NCI-H1694 (cell line): ENCODE measurements at places on chromosomes 3 and 15.

DNA sequence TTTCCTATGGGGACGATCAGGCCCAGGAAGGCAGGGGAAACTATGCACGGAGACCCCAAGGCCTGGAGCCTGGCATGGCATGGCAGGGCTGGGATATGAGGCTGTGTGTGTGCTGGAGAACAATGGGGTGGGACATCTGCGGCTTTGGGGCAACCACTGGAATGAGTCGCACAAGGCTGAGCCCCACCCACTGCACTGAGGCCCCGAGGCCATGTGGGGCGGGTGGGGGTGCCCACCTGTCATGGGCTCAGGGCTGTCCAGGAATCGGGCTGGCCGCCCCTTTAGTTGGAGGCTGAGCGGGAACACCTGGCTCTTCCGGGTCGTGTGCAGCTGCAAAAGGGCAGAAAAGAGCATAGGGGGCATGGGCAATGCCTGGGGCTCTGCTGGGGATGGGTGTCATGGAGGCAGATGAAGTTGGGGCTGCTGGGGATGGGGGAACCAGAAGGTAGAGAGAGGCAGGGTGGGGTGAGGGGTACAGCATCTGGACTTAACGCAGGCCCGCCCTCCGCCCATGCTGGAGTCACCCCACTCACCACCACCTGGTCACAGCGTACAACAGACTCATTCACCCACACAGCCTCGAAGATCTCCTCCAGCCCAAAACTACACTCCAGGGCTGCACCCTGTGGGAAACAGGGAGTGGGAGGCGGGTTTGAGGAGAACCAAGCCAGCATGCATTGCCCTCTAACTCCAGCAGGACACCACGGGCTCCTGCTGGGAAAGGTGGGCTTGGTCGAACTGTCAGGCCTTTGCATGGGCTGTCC is 31.1 kb downstream of the PLXND1 start:
- DNase-seq, result no peak

GRCh38 chr15:40092979-40093869 is 15.5 kb downstream of the BMF start:
- DNase-seq, result no peak

GRCh38 chr3:106816838-106817237 is 560.4 kb upstream of the CCDC54 start:
- no peak for DNase-seq

- DNase-seq, result no peak
These were observed 570.0 kb upstream of the NR2F2 start for GRCh38 chr15:95760508-95760907.

- DNase-seq, result no peak
These were observed 57.7 kb downstream of the KLHL25 start for GRCh38 chr15:85737061-85737460.

GRCh38 chr15:93583968-93584367 is 495.0 kb upstream of the RGMA start:
- no peak for DNase-seq

DNA sequence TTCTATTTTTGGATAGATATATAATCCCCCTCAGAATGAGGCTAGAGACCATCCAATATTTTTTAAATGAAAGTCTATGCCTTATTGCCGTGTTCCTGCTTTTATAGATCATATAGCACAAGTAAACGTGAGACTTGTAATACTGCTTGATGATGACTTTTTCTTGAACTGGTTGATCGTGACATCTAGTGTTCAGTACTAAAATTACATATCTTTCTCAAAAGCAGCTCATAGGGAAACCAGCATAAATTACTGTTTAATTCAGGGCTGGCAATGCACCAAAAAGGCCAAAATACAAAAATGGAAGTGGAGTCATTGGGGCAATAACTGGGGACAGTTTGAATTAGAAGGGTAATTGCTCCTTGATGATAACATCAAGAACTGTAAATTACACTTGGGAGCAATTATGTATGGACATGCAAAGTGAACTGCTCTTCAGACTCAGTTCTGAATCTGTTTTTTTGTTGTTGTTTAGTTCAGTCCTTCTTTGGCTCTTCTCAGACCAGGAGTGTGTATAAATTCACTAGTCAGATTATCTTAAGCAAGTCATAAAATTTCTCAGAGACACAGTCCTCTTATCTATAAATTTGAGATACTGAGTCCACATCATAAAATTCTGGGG is 325.3 kb downstream of the THSD4 start:
- DNase-seq, result peak; percentile 53

- DNase-seq, result no peak
These were observed 79.8 kb downstream of the ABHD5 start for GRCh38 chr3:43770426-43771103.

DNA sequence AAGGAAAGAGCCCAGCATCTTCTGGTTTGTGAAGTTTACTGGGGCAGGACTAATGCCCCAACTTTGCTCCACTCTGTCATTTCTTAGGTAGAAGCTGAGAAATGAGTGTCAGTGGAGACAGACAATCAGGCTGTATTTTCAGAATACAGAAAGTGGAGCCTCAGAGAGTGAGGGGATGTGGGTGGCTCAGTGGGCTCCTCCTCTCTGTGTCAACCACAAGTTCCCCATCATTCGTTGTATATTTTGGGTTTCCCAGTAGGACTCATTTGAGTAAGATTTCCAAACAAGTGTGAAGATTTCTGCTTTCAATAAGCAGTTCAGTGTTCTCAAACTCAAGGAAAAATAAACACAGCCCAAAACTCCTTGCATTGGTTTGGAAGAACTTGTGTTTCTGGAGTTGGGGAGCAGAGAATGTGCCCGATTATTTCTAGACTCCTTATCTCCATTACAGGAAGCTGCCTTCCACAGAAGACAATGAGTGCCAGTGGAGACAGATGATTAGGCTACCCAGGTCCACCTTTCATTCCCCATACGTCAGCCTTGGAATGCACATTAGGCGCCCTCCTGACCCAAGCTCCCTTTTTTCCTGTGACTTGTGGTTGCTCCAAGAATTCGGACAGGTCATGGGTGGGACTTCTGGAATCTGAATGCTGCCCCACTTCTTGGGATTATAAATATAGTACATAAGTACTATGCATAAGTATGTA is 792.1 kb upstream of the LMCD1 start:
- DNase-seq, result no peak

- peak; percentile 18 for DNase-seq
These were observed 184.1 kb downstream of the ADAMTSL3 start for GRCh38 chr15:83837945-83838571.

- DNase-seq, result no peak
These were observed 831.7 kb downstream of the CADM2 start for GRCh38 chr3:85790445-85791030.

- no peak for DNase-seq
These were observed 27.9 kb upstream of the SLC12A8 start for GRCh38 chr3:125240496-125240895.

DNA sequence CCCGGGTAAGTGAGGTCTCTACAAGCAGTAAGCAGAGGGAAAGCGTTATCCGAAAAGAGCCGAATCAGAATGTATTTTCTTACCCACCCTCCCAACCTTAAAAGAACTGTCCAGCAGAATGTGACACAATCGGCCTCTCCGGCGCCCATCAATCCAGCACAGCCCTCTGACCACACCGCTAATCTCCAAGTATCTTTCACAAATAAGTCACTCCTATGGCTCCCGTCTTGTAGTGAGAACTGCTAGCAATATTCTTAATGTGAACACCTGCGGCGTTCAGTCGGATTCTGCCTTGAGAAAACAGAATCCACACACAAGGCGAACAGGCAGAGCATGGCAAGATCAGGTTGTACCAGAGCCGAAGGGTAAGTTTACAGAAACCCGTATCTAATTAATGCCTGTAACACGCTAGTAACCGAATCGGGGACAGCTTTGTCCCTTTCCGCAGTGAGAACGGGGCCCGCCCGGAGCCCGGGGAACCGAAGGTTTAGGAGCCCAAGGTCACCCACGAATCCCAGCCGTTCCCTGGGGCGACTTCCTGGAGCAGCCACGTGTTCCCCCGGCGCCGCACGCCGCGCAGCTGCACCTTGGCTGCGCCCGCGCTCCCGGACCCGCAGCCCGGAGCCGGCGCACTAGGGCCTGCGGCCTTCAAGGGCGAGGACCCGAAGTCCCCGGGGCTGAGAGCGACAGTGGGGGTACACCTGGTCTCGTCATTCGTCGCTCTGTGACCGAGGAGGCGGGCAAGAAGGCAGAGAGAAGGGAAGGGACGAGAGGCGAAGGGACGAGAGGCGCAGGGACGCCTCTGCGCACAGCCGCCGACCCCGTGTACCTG is 672 bp downstream of the TFRC start:
- peak; percentile 21 for DNase-seq

- DNase-seq, result no peak
These were observed 973 bp upstream of the COPG1 start for GRCh38 chr3:129248286-129248979.

DNA sequence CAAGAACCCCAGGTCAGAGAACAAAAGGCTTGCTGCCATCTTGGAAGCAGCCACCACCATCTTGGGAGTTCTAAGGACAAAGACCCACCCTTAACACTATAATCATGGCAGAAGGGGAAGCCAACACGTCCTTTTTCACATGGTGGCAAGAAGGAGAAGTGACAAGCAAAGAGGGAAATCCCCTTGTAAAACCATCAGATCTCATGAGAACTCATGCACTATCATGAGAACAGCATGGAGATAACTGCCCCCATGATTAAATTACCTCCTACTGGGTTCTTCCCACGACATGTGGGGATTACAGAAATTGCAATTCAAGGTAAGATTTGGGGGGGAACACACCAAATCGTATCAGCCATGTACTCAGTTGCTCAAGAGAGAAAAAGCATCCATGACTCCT is 21.1 kb upstream of the GBE1 start:
- no peak for DNase-seq

GRCh38 chr3:77298417-77298816 is 258.5 kb downstream of the ROBO2 start:
- DNase-seq, result no peak

- DNase-seq, result no peak
These were observed 113.9 kb downstream of the SEMA5B start for GRCh38 chr3:122913539-122914100.

GRCh38 chr15:40092256-40092978 is 16.3 kb downstream of the BMF start:
- DNase-seq, result peak; percentile 52

DNA sequence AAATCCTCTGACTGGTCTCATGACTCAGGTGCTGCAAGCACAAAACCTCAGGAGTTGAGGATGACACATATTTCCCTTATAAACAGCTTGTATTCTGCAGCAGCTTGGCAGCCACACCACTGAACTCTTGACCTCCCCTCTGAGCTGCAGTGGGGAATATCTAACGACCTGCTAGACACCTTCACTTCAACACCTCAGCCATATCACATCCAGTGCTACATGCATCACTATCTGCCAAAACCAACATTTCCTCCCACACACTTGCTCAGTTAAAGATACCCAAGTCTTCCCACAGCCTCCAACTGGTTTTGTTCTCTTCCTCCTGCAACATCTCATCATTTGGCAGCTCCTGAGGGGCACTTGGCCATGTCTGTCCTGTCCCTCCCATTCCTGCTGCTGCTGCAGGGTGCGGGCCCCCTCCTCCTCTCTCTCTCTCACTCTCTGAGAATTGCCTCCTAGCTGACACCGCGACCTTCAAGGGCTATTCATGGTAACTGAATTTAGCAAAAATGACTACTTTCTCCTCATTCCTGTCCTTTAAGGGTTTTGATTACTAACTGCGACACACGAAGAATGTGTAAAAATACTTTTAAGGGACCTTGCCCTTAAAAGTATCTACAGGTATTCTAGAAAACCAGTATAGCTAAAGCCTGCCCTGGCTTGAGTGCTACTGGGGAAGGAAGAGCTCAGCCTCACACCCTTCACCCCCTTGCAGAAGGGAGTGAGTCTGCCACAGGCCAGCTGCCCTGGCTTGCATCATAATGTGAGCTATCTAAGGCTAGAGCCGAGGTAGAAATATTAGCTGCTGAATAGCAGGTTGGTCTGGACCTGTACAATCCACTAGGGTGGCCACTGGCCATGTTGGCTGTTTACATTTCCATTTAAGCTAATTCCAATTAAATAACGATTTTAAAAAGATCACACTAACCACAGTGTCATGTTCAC is 5.0 kb upstream of the CCR9 start:
- no peak for DNase-seq

DNA sequence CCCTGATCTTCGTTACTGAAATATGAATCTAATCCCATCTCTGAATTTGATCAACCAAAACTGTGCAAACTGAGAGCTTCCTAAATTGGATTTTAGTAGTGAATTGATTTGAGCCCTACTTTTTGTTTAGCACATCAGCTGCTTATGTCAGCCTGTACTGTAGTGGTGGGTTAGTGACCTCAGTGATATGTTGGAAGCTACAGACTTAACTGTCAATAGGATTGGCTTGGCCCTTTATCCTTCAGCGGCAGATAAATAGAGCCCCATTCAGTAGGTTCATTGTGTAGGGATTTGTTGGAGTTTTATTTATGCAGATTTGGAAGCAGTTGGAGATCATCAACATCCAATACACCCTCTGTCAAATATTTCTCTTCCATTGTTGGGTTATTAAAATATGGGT is 409.7 kb downstream of the SOX2 start:
- DNase-seq, result no peak

GRCh38 chr3:188841906-188842305 is 329.9 kb upstream of the TPRG1 start:
- DNase-seq, result no peak

DNA sequence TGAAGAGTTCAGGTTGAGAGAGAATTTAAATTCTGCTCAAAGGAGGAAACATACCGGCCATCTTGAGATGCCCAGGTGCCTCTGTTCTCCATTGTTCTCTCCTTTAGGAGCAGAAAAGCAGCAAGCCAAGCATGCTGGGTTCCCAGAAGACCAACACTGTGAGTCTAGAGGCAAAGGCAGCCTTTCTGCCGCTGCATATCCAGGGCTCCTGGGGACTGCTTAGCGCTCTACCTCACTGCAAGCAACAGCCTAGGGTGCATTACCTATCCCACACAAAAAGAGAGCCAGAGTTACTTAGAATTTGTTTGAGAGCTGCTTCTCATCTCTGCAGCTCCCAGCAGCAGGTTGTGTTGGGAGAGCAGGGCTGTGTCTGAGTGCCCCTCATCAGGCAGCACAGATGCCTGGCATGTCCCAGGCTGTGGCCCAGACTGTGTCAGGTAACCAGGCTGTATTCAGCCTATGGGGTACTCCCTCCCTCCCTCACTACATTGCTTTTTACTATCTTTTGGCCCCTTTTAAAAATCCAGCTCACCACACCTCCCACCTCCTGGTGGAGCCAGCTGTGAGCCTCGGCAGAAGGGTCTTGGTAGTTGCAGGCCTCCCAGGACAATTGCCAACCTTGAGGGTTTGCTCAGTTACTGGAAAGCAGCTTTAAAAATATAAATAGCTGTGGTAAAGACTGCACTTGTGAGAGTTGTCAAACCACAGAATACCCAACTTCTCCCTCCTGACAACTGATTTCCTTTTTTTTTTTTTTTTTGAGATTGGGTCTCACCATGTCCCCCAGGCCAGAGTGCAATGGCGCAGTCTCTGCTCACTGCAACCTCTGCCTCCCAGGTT is 30.2 kb downstream of the BCL2L10 start:
- DNase-seq, result no peak

DNA sequence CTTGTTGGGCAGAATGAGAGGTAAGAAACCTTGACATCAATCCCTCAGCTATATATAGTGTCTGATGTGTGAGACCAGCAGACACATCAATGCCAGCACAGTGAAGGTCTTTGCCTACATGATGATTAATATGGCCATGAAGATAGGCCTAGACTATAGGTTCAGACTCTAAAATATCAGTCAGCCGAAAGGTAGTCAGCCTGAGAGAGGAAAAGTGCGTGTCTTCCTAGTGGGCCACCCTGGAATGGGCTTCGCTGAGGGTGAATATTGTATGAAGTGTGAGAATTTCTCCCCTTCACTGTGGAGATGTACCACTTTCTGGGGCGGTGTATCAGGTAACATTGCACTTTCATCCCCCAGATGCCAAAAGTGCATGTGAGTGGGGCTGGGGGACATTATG is 33.0 kb upstream of the EPHB1 start:
- no peak for DNase-seq
